ENCODE measurements at places on chromosomes 1 and 21.

GRCh38 chr1:107451715-107452114, 310.9 kb downstream of the NTNG1 start:
- no peak for DNase-seq

DNA sequence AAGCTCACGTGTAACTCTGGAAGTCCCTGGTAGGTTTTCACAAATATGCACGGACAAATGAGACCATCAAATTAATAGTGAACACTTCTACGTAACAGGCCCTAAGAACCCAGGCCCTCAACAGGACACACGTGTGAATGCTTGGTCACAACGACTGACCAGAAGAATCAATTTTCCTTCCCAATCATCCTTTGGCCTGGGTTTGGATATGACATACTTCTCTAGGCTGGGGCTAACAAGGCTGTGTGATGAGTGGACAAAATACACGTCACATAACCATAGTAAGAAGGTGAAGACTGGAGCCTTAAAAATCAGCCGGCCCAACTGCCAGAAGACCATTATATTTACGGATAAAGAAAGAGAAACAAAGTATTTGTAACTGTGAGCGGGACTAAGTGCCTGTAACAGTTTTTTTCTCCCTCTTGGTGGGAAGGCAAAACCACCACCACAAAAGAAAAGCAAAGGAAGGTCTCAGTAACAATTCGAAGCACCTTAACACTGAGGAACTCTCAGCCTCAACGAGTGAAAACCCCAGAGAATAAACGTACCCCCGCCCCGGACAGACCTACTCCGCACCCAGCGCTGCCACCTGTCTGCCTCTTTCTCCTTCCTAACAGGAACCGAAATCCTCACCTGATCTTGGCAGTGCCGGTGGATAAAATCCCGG, 450 bp downstream of the SDE2 start:
- peak; percentile 34 for DNase-seq

- no peak for DNase-seq
Observed at GRCh38 chr21:28142697-28143096, 850.0 kb downstream of the LTN1 start.

- DNase-seq: no peak
Observed at GRCh38 chr1:7098641-7099040, 313.4 kb downstream of the CAMTA1 start.

DNA sequence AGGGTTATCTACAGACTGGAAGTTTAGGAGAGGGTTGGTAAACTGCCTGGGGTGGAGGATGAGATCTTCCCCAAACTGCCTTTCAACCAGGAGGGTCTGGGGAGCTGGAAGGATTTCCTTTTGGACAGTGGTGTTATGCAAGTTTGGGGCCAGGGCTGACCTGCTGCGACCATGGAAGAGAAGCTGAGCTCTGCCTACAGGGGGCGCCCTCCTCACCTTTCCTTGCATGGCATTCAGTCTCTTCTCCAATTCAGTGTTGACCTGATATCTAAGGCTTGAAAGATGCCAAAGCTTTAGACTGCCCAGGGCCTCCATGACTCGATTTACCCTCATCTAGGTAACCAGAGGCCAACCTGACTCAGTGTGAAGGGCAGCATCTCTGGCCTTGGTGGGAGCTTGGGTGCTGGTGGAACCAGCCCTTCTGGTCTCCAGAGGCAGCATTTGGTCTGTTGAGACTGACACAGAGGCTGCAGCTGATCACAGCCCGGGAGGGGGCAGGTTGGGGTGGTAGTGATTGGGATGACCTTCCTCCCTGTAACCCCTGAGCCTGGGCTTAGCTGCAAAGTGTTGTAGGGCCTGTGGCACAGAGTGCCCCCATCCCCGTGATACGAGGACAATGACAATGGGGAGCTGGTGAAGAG, 170.0 kb downstream of the GRIK3 start:
- DNase-seq: no peak

GRCh38 chr1:7550261-7550865, 220.7 kb upstream of the VAMP3 start:
- DNase-seq: no peak

DNA sequence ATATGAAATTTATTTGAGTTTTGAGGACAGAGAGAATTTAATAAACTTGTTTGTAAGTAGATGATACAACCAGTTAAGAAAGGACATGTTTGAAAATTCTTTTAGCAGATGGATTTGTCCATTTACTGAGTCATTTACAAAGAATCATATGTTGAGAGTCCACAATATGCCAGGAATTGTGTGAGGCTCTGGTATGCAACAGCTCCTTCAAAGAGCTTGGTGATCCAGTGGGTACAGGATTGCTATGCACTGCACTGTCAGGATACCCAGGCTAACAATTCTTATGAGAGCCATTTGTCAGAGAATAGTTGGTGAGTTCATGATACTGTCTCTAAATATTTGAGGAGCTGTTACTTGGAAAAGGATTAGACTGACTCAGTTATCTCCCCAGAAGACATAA, 11.0 kb downstream of the DNM3 start:
- no peak for DNase-seq

GRCh38 chr1:210024996-210025395, 87.0 kb downstream of the SYT14 start:
- no peak for DNase-seq

DNA sequence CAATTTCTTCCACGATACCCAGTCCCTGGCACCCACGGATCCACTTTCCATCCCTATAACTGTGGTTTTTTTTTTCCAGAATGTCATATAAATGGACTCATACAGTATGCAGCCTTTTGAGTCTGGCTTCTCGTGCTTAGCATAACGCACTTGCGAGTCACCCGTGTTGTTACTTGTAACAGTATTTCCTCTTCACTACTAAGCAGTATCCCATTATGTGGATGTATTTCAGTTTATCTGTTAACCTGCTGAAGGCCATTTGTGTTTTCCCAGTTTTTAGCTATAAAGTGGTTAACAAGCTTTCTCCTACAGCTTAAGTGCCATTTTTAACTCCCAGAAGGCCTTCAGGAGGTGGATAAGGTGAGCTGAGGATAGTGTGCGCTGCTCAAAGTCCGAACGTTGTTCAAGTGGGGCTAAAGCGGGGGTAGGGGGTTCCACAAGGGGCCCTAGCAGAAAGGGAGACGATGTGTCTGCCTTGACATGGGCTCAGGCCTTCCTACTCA, 829 bp downstream of the ADAR start:
- peak; percentile 23 for DNase-seq

GRCh38 chr1:95699149-95699953, 465.3 kb downstream of the RWDD3 start:
- no peak for DNase-seq

GRCh38 chr1:56399795-56400194, 179.6 kb downstream of the PLPP3 start:
- DNase-seq: no peak

DNA sequence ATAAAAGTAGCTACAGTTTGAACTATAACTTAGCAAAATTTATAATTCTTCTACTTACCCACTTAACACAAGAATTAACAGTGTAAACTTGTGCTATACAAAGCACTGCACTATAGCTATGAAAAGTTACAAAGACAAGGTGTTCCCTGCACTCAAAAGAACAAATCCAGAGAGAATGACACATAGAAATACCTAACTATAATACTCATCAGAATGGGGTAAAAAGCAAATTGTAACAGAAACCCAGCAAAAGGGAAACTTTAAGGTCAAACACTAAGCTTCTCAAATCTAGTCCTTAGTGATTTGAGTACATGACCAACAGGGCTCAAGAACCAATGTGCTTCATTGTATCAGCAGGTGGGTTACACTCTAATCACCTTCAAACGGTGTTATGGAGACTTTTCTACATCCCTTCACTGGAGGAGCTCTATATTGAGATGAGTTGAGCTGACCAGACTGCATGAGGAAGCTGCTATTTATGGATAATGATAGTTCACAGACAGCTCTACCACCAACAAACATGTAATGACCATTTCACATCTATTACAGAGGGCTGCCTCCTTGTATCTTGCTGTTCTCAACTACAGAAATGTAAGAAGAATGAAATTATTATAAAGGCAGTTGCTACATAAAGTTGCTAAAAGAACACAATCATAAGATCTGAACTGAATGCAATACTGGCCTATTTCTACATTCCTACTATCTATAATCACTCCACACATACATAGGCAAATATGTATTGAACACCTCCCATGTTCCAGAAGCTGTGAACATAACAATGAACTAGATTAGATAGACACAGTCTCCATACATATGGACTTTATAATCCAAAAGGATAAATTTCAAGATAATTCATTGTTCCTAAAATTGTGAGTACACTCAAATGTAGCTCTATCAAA, 47.6 kb downstream of the PIK3R3 start:
- DNase-seq: no peak

DNA sequence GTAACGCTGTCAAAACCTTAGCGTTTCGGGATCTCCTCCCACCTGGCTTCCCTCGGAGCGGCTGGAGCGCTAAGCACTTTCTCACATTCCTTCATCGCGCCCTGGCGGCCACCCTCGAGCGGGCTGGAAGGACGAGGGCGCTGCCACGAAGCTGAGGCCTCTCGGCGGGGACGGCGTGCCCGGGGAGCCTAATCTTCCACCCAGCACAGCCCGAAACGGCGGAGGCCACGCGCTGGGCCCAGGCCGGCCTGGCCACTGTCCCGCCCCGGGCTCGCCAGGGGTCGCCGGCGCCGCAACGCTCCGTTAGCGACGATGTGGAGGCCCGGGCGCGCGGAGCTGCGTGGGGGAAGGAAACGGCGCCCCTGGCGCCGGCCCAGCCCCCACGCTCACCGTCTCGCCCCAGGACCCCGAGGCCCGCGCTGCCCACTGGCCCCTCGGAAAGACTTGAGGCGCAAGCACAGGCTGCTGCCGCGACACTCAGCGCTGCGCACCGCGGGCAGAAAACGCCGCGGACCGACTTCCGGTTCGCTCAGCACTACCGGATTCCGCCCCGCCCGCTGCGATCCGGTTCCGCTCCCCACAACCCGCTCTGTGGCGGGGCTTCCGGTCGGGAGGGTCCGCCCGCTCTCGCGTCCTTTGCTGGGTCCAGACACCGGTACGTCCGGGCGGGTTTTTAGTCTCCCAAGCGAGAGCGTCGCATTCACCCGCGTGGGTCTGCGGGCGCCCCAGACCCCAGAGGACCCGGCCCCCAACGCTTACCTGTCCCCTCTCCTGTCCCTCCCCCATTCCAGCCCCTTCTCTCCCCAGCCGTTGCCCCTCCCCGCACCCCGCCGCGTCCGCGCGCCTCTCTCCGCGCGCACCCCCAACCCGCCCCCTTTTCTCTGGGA, at the start of gene YBEY:
Gene YBEY, plus strand, starts transcription at position 582 of the 887 bp plus-strand sequence. CDS start 572 bp downstream, outside the sequence.
- peak; percentile 91 for DNase-seq

- no peak for DNase-seq
Observed at GRCh38 chr1:65247419-65248359, 61.7 kb upstream of the DNAJC6 start.

GRCh38 chr1:6614019-6614928, 743 bp downstream of the PHF13 start:
- peak; percentile 58 for DNase-seq

DNA sequence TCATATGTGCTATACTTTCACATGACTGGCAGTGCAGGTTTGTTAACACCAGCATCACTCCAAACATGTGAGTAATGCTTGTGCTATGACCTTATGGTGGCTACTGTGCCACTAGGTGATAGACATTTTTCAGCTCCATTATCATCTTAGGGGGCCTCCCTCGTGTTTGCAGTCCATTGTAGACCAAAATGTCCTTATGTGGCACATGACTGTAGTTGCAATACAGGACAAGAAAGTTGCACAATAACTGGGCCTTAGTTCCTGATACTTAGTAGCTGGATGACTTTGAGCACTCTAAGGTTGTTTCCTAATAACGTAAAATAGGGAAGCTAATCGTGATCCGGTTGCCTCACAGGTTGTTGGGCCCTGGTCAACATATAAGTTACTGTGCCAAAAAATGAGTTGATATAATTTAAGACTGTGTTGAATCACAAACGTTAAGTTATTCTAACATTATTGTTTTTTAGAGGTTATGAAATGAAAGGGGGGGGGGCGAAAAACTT, 511 bp upstream of the SNX27 start:
- no peak for DNase-seq

GRCh38 chr1:93651695-93652094, 29.9 kb downstream of the BCAR3 start:
- no peak for DNase-seq

GRCh38 chr1:241817956-241818612, 29.9 kb upstream of the EXO1 start:
- DNase-seq: no peak

- no peak for DNase-seq
Observed at GRCh38 chr1:19866758-19867157, 15.4 kb upstream of the OTUD3 start.

GRCh38 chr1:58968360-58968952, 184.6 kb upstream of the JUN start:
- no peak for DNase-seq

- DNase-seq: no peak
Observed at GRCh38 chr1:235841938-235842545, 24.7 kb downstream of the LYST start.
